ENCODE measurements at places on chromosomes 7 and 10.

- DNase-seq, result no peak
Observed at GRCh38 chr10:113463083-113463482, 89.8 kb upstream of the HABP2 start.

- no peak for DNase-seq
Observed at GRCh38 chr10:91551856-91552255, 81.0 kb downstream of the PPP1R3C start.

GRCh38 chr10:89175816-89176215 is 31.3 kb downstream of the CH25H start:
- no peak for DNase-seq

DNA sequence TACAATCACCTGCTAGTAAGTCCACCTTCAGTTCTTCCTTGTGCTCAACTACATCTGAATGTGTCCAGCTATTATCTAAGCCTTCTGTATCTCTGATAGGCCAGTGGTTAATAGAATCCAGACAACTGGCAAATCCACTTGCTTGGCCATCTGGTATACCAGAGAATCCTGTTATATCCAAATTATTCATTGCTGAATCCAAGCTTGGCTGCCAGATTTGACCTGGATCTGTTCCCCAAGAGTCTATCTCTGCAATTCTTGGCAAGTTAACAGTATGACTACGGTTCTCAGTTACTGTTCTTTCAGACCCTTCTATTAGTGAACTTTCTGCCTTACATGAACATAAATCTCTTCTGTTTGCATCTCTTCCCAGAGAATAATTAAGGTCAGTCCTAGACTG is 154.6 kb upstream of the TARP start:
- DNase-seq, result no peak

DNA sequence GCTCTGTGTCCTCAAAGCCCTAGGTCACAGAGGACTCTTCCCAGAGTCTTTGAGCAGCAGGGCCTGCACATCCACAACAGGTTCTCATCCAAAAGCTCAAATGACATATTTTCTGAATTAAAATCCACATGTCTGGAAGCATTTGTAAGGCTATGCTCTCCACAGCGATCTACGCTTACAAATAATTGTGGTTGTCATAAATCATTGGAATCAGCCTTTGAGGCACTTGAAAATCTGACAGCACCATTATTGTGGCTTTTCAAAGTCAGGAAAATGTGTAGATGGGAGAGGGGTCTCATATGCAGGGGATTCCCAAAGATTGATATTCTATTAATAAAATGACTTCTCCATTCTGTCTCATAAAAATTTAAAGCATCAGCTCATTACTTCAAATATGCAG is 16.3 kb downstream of the GPR26 start:
- DNase-seq, result no peak

GRCh38 chr10:77428691-77429395 is 208.8 kb downstream of the KCNMA1 start:
- no peak for DNase-seq

DNA sequence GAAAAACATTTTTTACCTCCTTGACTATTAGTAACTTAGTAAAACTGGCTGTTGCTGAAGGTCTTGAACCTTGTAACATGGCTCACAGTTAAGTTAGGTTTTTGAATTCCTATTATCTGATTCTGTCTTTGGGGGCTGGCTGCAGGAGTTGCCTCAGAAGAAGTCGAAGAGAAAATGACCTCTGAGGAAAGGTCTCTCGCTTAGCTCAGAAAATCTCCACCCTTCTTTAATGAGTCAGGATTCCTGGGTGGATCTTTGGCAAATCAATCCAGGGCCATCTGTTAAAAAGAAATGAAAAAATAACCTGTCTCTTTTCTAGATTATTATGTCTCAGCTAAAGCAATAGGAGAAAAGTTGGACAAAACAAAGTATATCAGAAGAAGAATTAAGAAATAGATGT is 267.8 kb upstream of the SEMA3C start:
- no peak for DNase-seq

- no peak for DNase-seq
Observed at GRCh38 chr10:132109341-132110110, 43.8 kb downstream of the JAKMIP3 start.

- peak; percentile 98 for DNase-seq
Observed at GRCh38 chr7:4775250-4775847, at the start of gene AP5Z1. Gene AP5Z1, plus strand, starts transcription at chr7:4775623. Its CDS starts 93 bp downstream, at chr7:4775716.

GRCh38 chr10:33706191-33706590 is 371.7 kb upstream of the NRP1 start:
- DNase-seq, result no peak

GRCh38 chr7:33327427-33327826 is 198.1 kb downstream of the BBS9 start:
- DNase-seq, result no peak

GRCh38 chr7:27868131-27868550 is 128.2 kb downstream of the TAX1BP1 start:
- no peak for DNase-seq

DNA sequence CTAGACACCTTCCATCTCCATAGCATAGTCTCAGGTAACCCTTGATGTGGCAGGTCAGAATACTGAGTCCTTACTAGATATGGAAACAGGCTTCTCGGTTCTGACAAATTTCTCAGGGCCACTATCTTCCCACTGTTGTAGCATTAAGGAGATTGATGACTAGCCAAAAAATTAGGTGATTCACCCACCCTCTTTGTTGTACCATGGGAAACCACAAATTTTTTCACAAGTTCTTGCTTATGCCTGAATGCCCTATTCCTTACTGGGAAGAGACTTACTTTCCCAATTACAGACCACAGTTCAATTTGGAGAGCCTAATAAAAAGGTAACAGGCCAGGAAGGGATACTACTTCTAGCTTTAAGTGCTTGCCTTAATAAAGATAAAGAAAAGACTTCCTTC is 948.8 kb downstream of the GRM8 start:
- DNase-seq, result no peak

DNA sequence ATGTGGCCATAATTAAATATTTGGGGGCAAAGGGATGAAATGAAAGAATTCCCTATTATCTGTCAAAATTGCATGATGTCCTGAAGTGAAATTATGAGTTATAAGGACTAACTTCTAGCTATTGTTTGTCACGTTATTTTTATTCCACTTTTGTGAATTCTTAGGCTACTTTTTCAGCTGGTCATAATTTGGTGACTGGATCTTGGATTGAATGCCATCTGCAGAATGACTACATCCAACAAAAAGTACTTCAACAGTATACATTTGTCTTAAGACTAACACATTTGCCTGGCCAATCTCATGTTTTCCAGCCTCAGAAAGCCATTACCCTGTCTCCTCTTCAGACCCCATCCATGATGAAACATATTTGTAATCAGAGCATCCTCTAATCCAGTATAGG is 48.1 kb upstream of the WNT16 start:
- DNase-seq, result no peak

DNA sequence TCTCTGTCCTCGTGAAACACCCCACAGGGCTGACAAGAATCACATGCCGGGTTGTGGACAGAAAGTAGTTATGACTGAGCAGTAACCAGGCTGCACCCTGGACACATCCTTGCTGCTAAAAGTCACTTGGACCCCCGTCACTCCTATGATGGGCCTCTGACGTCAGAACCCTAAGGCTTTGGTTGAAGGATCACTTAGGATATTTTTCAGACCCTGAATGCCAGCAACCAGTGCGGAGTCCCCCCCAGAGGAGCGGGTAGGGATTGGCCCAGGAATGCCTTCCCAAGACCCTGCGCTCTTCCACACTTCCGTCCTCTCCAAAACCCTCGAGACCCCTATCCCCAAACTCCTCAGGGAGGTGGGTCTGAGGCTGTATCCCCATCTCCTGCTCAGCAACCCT is 52.1 kb downstream of the CFAP46 start:
- DNase-seq, result no peak

DNA sequence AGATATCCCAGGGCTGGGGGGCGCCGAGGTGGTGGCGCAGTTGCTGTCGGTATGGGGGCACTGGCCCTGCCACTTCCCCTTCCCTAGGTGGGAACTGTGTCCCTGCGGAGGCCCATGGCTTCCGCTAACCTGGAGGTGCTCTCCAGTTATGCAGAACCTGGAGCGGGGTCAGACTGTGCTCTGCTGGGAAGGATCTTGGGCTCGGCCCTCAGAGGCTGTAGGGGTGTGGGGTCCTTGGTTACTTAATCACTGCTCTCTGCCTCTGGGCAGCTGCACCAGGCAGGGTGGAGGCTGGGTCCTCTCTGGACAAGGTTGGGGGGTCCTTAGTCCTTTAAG is 2.4 kb downstream of the BRI3 start:
- DNase-seq, result no peak

DNA sequence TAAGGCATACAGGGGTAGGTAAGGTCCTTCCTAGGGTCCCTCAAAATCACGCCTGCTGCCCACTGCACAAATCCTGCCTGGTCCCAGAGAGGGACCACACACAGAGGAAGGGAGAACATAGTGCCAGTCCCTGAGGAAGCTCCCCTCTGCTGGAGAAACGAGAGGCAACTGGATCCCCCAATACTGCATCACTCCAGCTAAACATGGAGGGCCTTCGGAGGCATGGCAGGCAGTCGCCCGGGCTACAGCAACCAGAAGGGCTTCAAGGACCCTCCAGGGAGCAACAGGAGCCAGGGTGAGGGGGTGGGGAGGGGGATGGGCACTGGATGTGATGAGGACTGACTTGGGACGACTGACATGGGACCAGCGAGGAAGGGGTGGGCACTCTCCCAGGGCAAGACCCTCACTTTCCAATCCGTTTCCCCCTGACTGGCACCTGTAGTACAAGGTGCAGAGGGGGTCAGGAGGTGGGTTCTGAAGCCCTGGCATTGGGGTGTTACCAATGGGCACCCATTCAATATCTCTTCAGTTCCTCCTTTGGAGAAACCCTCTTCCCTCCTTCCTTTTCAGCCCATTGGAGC is 21.7 kb downstream of the DDIT4 start:
- no peak for DNase-seq

- DNase-seq, result no peak
Observed at GRCh38 chr10:128973221-128973620, 493.8 kb upstream of the MGMT start.

- no peak for DNase-seq
Observed at GRCh38 chr7:51244053-51244452, 72.6 kb downstream of the COBL start.

DNA sequence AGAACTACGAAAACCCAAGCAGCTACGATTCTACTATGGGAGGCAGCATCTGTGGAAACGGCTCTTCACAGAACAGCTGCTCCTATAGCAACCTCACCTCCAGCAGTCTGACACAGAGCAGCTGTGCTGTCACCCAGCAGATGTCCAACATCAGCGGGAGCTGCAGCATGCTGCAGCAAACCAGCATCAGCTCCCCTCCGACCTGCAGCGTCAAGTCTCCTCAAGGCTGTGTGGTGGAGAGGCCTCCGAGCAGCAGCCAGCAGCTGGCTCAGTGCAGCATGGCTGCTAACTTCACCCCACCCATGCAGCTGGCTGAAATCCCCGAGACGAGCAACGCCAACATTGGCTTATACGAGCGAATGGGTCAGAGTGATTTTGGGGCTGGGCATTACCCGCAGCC is 81.6 kb upstream of the SAMD8 start:
- DNase-seq, result no peak

DNA sequence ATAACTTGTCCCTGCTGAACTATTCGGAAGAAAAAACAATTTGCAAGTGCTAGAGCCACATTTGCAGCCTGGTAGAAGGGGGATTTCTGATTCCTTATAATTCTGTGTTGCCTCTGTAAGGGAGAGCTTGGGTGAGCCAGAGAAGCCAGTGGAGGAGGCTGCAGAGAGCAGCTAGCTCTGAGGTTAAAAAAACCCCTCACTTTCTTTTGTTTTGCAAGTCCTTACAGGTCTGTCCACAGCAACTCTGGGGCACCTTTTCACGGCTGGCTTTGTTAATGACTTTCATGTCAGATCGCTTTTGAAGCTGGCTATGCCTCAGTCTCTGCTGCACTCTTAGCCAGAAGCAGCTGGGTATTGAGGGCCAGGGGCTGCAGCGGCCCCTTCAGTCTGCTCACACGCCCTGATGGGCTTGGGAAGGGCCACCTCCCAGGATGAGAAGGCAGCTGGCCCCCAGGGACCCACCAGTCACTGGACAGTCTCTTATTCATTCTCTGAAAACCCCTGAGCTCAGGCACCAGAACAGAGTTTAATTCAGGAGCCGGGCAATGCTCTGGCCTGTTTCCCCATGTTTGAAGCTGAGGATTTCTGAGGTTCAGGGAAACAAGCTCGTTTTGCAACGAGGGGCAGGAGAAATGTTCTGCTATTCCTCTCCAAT is 30.9 kb downstream of the TRIM8 start:
- no peak for DNase-seq
